Fibroblast of skin of left biceps (primary cell): ENCODE measurements at places on chromosomes 12 and 14.

- DNase-seq = no peak
These were observed 47.8 kb upstream of the RERG start for GRCh38 chr12:15268927-15269552.

DNA sequence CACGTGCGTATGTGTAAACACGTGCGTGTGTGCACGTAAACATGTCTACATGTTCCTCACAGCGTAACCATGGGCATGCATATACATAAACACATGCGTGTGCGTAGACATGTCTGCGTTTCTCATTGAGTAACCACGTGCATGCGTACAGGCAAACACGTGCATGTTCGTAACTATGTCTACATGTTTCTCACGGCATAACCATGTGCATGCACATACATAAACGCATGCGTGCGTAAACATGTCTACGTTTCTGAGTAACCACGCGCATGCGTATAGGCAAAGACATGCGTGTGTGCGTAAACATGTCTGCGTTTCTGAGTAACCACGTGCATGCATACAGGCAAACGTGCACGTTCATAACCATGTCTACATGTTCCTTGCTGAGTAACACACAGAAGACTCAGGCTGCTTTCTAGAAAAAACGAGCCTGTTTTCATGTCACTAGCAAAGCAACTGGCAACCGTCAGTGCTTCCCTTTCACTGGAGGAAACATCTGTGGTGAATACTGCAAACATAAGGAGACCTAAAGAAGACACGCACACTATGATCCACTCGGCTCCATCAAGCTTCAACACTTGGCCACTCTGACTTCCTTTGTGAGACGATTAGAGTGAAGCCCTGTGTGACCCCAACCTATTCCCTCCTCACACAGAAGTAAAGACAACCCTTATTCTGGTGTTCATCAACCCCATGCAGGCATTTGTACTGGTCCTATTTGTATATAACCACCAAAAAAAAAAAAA is 28.8 kb downstream of the POLE start:
- DNase-seq = no peak

GRCh38 chr12:47808574-47809365 is 10.9 kb downstream of the HDAC7 start:
- DNase-seq = no peak

- no peak for DNase-seq
These were observed 831.1 kb downstream of the LRFN5 start for GRCh38 chr14:42437809-42438208.

- no peak for DNase-seq
These were observed 761 bp upstream of the NDRG2 start for GRCh38 chr14:21025371-21026273.

GRCh38 chr14:89672636-89673511 is 255.8 kb upstream of the FOXN3 start:
- no peak for DNase-seq

DNA sequence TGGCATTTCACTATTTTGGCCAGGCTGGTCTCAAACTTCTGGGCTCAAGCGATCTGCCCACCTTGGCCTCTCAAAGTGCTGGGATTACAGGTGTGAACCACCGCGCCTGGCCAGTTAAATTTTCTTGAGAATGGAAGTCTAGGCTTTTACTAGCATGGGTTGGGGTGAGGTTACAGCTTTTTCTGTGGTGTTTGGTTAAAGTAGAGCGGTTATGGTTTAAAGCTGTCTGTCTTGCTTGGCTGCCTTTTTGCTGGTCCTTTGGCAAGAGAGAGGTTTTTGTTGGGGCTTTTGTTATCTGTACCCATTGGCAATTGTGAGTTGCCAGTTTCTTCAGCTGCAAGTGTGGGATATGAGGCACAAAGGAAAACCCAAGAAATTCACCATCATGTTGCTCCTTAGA is 84.1 kb downstream of the BRMS1L start:
- DNase-seq = no peak

GRCh38 chr12:103814436-103814835 is 26.6 kb downstream of the NT5DC3 start:
- DNase-seq = no peak

DNA sequence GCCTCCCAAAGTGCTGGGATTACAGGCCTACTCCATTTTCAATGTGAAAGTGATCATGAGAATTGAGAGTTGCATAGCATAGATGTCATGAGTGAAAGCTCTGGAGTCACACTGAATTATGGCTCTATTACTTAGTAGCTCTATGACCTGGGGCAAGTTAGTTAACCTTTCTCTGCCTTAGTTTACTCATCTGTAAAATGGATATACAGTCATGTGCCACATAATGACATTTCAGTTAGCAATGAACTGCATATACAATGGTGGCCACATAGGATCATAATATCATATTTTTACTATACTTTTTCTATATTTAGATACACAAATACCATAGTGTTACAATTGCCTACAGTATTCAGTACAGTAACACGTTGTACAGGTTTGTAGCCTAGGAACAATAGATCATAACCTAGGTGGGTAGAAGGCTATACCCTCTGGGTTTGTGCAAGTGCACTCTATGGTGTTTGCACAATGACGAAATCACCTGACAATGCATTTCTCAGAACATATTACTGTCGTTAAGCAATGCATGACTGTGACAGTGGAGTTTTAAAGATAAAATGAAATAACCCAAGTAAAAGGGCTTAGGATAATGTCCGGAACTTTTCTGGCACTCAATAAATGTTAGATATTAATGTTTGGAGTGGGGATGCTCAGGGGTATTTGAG is 53.1 kb downstream of the ZFYVE26 start:
- no peak for DNase-seq

- DNase-seq = no peak
These were observed 14.6 kb downstream of the MEG3 start for GRCh38 chr14:100840286-100841065.
